A673 (cell line): ENCODE measurements at places on chromosomes 12 and 14.

- DNase-seq: peak; percentile 26
Observed at GRCh38 chr14:93430315-93431035, at the start of gene UNC79. TSS of gene UNC79 (plus strand) at chr14:93430939. CDS start at chr14:93431030, 91 bp downstream.

- no peak for DNase-seq
Observed at GRCh38 chr12:104058802-104059201, 5.5 kb upstream of the HCFC2 start.

GRCh38 chr12:64706857-64707256 is 52.3 kb downstream of the GNS start:
- DNase-seq: no peak

DNA sequence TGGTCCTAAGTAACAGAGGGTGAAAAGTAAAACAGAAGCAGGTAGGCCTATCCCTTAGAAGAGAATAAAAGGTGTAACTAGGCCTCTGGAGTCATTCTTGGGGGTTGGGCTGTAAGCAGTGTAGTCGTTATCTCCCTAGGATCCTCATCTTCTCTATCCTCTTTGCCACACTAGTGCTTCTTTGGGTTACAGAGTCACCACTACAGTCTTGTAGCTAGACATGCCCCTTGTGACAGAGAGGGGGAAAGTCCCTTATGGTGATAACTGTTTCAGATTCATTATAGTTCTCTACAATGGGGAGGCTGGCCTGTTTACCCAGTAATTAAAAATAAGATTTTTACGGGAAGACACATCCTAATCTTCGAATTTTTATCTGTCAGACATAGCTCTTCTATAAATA is 16.4 kb upstream of the SRP54 start:
- DNase-seq: no peak

GRCh38 chr12:67698672-67699581 is 50.4 kb downstream of the DYRK2 start:
- DNase-seq: no peak

- no peak for DNase-seq
Observed at GRCh38 chr14:47826809-47827208, 151.4 kb upstream of the MDGA2 start.

DNA sequence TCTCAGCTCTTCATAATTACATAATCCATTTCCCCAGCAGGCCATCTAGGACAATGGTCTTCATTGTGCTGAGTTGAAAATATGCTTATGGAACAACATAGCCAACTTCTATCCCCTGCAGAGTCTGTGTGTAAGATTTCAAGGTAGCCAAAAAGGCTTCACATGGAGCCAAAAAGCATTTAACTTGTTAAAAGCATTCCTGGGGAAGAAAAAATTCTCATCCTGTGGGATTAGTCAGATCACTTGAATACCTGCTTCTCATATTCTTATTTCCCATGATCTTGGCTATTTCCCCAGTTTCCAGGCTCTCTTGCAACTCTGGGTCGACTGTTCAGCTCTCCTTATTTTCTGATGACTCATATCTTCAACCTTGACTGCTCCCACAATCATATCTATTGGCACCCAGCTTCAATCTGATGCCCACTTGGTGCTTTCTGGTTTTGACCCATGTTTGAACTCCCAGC is 178.9 kb downstream of the KLHL28 start:
- DNase-seq: no peak

DNA sequence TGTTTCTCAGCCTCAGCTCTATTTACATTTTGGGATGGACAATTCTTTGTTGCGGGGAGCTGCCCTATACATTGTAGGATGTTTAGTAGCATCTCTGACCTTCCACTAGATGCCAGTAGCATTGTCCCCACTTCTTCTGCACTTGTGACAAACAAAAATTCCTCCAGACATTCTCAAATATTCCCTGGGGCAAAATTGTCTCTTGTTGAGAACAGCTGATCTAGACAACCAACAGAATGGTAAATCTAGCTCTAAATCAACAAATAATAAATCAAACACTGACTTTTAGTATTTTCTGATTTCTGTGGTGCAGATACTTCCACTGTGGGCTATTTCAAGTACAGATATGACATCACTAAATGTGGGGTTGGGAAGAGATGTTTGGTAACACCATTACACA is 60.7 kb downstream of the MSRB3 start:
- DNase-seq: peak; percentile 41

DNA sequence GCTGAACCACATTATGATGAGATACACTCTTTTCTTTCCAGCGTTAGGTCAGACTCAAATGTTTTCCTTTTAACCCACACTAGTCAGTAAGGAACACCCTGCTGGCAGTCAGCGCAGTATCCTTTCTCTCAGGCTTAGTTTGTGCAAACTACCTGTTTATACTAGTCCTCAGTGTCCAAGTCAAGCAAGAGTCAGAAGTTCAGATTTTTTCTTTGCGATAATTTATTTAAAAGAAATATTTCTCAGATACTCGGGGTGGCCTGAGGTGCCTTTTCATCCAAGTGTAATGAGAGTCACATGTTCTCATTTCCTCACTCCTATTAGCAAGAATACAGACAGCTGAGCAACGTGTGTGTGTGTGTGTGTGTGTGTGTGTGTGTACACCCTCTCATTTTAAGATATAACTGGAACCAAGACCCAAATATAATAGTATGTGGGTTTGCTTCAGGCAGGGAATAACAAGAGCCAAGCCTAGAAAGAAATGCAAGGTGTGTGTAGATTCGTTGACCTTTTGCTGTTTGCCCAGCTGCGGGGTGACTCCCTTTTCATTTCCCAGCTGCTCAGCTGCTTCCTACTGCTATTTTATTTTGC is 182.7 kb downstream of the KICS2 start:
- DNase-seq: peak; percentile 22

- peak; percentile 80 for DNase-seq
Observed at GRCh38 chr12:48890657-48891418, 25.2 kb upstream of the RND1 start.

DNA sequence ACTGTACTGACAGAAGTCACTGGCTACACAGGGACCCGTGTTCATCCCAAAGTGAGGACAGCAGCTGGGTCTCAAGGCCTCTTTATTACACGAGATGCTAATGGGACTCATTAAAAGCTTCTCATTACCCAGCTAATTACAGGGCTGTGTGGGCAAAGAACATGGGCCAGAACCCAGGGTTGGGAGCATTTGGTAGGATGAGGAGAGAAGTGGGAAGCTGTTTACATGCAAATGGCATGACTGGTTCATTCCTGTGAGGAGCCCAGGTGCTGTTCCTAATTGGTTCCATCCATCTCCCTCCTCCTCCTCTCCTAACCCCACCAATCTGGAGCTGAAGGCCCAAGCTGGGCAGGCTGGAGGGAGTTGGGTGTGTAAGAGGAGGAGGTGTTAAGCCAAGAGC is 8.9 kb upstream of the TAC3 start:
- DNase-seq: no peak
